ENCODE measurements at places on chromosomes 3 and 15.

- DNase-seq, result no peak
These were observed 132.6 kb upstream of the PROK2 start for GRCh38 chr3:71917545-71917944.

GRCh38 chr3:8204853-8205650 lies 296.6 kb upstream of the LMCD1 start:
- no peak for DNase-seq

- no peak for DNase-seq
These were observed 156.2 kb downstream of the FGF12 start for GRCh38 chr3:192570821-192571791.

GRCh38 chr3:66004244-66004643 lies 34.5 kb downstream of the MAGI1 start:
- DNase-seq, result no peak

GRCh38 chr15:83365370-83365938 lies 81.0 kb upstream of the BNC1 start:
- no peak for DNase-seq

DNA sequence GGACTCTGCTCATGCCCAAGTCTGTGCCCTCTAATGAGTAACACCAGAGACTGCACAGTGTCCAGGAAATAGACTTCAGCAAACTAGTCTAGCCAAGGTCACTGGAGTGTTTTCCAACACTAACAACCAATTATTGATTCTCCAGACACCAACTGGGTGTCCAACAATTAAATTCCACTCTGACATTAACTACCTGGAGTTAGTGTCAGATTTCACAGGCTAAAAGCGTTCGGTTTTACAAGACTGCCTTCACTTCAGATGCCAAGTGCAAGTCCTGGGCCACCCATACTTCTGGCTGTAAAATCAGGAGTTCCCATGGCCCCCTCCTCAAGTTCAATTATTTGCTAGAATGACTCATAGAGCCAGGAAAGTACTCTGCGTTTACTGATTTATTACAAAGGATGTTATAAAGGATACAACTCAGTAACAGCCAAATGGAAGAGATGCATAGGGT lies 20.8 kb upstream of the CFAP161 start:
- no peak for DNase-seq

DNA sequence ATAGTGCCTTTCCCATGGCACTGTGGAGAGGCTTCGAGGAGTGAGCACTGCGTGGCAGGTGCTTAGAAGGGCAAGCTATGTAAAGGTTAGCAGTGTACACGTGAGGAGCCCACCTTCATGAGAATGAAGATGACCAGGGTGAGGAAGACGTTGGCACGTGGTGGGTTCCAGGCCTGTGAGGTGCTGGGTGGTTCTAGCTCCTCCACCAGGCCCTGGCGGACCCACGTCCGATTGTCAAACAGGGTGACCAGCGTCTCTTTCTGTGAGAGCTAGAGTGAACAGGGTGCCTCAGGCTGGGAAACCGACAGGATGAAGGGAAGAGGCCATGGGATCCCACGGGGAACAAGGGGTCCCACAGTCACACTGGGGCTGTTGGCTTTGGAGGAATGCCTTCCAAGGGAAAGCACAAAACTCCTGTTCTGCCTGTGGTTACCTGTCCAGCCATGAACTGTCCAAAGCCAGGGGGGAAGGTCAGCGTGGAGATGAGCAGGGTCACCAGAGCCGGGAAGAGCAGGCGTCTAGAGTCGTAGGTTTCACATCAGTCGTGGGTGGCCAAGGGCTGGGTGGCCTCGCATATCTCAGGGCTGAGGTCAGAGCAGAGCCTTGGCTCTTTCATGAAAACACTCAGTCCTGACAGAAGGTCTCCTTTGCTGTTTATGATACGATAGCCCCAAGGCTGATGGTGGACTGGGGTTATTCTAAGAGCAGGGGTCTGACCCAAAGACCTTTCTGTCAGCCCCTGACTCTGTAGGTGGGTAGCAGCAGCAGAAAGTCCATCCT lies 6.0 kb downstream of the CLCN2 start:
- DNase-seq, result no peak

- no peak for DNase-seq
These were observed 126.7 kb downstream of the MYLK start for GRCh38 chr3:123757281-123757940.

DNA sequence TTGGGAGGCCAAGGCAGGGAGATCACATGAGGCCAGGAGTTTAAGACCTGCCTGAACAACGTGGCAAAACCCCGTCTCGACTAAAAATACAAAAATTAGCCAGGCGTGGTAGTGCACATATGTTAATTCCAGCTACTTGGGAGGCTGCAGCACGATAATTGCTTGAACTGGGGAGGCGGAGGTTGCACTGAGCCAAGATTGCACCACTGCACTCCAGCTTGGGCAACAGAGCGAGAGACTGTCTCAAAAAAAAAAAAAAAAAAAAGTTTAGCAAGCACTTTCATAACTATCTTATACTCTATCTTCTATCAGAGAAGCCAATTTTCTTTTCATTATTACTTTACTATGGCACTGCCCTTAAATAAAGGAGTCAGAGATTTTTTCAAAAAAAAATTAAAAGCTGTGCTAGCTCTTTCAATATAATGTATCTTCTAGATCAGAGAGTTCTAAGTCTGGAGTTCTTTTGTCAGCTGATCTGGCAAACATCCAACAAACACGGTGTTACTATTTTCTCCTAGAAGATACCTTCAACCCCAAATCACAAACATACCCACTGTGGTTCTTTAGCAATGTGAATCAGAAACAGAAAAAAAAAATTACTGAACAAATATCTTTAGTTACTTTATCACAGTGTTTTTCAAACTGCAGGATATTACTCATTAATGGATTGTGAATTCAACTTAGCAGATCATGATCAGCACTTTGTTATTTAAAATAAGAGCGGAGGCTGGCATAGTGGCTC lies 3.0 kb downstream of the ZNF770 start:
- no peak for DNase-seq

DNA sequence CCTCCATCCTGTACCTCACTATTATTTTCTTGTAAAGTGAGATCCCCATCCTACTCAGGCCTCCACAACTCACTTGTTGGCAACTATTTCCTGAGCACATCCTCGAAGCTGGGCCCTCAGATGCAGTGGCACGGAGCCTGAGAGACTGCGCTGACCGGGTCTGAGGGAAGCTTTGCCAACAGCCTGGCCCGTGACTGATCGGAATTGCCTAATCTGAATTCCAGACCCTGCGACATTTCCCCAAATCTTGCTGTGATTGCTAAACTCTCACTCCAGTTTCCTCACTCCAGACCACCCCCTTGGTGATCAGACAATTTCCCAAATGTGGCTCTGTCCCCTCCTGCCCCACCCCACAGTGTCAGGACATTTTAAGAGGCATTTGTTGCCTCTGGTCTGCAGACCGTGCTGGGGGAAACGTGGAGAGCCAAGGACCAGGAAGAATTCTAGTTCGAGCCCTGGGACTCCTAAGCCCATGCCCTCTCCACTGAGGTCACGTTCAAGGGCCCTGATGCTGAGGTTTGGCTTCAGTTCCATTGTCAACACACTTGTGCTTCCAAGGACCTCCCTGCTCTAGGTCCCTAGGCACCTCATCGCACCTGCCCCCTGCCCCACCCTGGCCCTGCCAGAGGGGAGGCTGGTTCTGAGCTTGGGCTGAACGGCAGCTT lies 22.8 kb downstream of the KLHL25 start:
- DNase-seq, result no peak

DNA sequence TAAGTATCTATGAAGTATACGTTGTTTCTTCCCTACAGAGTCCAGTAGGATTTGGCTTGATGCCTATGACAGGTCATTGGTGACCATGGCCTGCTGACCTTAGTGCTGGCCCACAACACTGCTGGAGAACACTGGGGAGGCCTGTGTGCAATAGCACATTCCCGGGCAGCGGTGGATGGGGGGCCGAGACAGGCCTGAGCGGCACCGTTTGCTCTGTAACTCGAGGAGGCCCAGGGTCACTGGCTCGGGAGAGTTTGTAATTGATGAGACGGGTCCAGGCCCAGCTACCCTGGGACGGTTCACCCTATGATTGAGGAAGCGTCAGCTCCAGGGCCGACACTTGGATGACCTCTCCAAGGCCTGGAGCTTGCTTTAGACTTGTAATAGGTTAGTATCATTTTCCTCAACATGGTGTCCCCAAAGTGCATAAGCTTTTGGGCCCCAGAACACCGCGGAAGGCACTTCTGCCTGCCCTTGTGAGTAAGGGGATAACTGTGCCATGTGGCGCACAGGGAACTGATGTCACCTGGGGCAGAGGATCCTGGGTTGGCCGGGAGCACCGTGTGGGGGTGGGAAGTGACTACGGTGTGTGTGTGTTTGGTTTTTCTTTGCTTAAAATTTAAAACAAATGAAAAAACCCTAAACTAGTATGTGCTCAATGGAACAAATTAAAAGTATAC lies 12.0 kb downstream of the TRPM1 start:
- DNase-seq, result no peak

DNA sequence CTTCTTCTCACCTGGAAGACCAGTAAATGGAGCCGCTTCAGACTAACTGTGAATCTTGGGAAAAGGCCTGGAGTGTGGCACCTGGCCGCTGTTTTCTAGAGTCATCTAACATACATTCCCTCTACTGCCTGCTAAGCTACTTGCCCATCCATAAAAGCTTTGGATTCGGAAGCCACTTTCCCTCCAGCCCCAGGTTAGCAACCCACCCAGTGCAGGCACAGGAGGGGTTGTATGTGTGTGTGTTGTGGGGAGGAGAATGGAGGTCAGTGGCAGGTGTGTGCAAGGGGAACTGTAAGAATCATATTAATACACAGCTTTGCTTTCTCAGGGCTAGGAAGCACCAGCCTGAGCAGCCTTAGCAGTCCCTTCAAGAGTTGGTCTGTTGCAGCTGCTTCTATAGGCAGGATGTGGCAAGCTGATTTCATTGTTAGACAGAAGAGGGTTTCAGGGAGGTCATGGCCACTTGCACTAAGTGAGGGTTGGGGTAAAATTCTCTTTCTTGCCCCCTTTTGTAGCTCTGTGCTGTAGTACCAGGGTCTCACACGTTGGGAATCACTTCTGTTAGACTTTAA lies 8.9 kb downstream of the NSUN3 start:
- DNase-seq, result no peak

- no peak for DNase-seq
These were observed 2.8 kb downstream of the RRP9 start for GRCh38 chr3:51938780-51939425.

GRCh38 chr3:88005066-88005465 lies 53.7 kb downstream of the CGGBP1 start:
- no peak for DNase-seq

- no peak for DNase-seq
These were observed 86.8 kb upstream of the NR2F2 start for GRCh38 chr15:96243701-96244100.

DNA sequence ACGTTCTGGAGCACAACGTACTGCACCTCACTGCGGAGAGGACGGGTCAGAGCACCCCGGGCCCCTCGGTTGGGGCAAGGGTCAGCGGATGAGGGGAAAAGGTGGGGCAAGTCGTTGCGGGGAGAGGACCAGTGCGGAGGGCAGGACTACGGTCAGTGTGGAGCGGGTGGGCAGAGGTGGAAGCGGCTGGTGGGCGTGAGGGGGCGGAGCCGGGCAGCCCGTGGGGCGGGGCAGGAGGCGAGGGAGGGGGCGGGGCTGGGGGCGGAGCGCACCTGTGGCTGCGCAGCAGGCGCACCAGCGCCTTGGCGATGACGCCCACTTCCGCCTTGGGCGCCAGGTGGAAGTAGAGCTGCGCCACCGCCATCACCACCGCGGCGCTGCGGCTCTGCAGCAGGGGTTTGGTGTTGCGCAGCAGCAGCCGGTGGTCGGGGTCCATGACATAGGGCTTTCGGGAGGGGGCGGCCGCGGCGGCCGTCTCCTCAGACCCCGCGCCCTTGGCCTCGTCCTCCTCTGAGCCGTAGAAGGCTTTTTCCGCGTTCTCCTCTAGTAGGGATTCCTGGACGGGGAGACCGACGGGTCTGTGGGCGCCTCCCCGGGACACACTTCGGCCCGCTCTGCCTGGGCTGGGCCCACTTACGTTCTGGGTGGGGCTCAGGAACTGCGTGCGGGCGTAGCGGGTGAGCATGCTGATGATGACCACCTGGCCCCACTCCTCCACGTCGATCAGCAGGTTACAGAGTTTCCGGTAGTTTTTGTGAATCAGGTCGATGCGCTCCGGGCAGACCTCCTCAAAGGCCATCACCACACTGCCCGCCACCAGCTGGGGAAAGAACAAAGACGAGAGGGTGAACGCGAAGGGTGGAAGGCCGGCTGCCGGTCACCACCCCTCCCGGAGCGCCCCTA lies 29.2 kb downstream of the AP3B2 start:
- peak; percentile 55 for DNase-seq

DNA sequence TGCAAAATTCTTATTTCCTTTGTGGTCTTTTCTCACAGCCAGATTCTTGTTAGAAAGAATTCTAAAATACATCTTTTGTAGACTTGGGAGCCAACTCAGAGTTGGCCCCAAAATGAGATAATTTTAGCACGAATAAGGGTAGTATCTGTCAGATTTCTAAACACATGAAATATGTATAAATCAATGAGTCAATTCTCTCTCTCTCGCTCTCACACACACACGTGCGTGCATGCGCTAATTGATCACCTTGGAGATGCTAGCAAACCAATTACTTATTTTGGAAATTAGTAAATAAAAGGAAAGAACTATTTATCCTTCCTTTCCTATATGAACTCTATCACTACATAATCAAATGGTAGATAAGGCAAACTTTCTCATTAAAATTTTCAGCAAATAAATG lies 32.9 kb upstream of the PIK3R4 start:
- DNase-seq, result no peak

DNA sequence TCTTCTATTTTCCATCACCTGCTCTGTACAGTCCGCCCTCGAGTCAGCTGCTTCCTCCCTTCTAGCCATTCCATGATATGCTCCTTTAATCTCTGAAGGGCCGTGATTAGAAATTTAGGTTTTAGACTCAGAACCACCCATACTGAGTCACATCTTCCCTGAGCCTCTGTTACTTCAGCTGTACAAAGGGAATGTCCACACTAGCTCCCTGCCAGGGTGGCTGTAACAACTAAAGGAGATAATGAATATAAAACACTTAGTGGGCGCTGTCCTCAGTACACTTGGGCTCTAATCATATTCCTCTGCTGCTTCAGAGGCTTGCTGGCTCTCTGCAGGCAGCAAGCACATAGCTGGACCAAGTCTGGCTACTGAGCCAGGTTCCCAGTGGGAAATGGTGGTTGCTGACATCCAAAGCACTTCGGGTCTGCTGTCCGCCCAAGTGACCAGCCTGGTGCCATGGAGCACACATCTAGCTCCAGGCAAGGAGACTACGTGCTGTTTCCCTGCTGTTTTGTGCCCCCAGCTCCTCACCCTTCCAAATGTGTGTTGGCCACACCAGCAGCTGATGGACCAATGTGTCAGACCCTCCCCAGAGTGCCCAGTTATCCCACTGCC lies 901 bp upstream of the CHST14 start:
- DNase-seq, result no peak

- DNase-seq, result no peak
These were observed 262.2 kb downstream of the MEX3B start for GRCh38 chr15:81783586-81783985.

- DNase-seq, result no peak
These were observed 26.2 kb downstream of the NME9 start for GRCh38 chr3:138303474-138303873.

- DNase-seq, result no peak
These were observed 82.5 kb downstream of the TOP2B start for GRCh38 chr3:25582242-25582641.
